Right ventricle myocardium superior (tissue), 1 donor: ENCODE measurements at places on chromosomes 6 and 20.

- DNase-seq = no peak
Observed at GRCh38 chr6:13577926-13578325, 3.5 kb downstream of the SIRT5 start.

GRCh38 chr20:49916146-49917002, 1.0 kb upstream of the SPATA2 start:
- no peak for DNase-seq

DNA sequence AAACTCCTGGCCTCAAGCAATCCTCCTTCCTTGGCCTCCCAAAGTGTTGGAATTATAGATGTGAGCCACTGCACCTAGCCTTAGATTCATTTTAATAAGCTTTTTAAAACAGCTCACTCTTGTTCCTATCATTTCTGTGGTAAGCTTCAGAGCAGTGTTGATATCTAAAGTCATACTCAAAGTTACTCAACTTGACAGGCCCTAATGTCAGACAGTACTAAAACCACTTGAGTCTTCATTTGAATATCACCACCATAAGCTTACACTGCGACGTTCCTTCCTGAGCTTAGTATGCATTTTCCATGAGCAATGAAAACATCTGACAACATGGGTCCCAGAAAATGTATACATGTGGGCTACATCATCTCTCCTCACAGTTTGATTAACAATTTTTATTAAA, 6.0 kb downstream of the FUCA2 start:
- no peak for DNase-seq

- no peak for DNase-seq
Observed at GRCh38 chr20:19817017-19817416, 59.0 kb downstream of the RIN2 start.

- DNase-seq = no peak
Observed at GRCh38 chr6:31096656-31097055, 15.7 kb downstream of the C6orf15 start.

DNA sequence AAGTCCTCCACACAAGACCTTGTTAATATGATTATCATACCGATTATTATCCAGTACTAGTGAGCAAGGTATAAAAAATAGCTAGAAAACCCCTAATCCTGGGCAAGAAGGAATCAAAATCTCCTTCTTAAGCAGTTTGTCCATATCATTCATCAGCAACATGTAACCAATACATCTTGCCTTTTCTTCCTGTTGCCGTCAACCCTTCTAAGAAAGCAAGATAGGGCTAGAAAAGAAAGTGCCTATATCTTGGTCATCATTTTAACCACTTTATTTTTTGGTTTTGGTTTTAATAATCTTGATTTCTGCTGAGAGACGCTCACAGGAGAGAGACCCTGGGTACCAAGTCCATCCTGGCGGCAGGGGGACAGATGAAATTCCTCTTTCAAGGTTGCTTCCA, 27.2 kb upstream of the PREX1 start:
- no peak for DNase-seq

GRCh38 chr6:130178692-130179091, 44.1 kb downstream of the SAMD3 start:
- DNase-seq = no peak

- DNase-seq = no peak
Observed at GRCh38 chr6:44003345-44004061, 123.7 kb downstream of the MRPL14 start.

DNA sequence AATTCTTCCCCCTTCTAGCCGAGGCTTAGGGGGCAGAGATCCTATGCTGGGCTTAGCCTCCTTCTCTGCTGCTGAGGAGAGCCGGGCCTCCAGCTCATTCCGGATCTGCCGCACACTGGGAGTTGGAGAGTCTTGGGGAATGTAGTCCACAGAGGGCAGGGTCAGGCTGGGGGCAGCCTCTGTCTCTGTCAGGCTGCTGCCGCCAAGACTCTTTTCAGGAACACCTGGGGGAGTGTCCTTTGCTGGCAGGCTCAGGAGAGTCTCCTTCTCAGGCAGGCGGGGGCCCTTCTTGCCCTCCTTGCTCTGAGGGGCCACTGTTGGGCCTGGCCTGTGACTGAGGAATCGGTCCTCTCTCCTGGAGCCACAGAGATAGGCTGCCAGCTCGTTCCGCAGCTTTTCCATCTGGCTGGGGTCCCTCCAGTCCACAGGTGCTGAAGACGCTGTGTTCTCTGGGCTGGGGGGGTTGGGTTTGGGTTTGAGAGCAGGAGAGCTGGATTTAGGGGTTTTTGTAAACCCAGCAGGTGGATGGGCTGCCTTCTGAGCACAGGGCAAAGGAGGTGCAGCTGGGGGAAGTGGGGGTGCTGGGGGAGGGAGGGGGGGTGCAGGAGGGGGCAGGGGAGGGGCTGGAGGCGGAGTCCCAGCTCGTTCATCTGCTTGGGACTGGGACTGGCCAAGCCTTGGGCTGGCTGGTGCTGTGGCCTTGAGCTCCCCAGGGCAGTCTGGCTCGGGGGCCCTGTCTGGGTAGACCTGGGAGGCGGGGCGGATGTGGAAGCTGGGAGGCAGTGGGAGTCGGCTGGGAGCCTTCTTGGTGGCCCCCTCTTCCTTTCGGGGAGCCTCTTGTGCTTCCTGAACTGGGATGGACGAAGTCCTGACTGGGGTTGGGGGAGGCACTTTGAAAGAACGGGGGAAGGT, 36.1 kb downstream of the C6orf132 start:
- DNase-seq = no peak

GRCh38 chr6:4971851-4972250, 32.0 kb downstream of the RPP40 start:
- no peak for DNase-seq

DNA sequence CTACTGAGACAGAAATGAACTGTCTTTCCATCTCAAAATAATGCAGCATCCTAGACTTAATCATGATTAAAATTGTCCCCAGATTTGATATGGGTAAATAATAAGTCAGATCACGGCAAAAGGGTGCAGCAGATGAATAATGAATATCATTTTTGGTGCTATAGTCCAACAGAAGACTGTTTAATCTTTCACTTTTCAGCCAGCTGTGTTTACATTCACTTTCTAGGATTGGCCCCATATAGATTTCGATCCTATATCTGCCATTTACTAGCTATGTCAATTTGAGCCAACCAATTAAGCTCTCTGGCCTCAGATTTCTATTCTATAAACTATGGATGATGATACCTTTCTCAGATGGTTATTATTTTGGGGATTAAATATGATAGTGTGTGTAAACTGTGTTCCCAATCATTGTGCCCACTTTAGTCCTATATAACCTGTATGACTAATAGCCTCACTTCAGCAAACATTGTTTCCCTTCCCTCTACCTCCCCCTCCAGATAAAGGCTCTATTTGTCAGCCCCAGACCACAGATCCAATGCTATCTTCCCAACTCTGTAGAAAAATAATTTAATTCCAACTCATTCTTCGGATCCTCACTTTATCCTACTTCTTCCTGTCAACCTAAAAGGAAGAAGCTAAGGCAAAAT, 53.6 kb upstream of the NT5E start:
- DNase-seq = no peak

GRCh38 chr6:114176726-114177125, 166.1 kb downstream of the HS3ST5 start:
- no peak for DNase-seq

- DNase-seq = no peak
Observed at GRCh38 chr20:4476903-4477500, 244.7 kb upstream of the PRND start.
